ENCODE measurements at places on chromosomes 4 and X.

DNA sequence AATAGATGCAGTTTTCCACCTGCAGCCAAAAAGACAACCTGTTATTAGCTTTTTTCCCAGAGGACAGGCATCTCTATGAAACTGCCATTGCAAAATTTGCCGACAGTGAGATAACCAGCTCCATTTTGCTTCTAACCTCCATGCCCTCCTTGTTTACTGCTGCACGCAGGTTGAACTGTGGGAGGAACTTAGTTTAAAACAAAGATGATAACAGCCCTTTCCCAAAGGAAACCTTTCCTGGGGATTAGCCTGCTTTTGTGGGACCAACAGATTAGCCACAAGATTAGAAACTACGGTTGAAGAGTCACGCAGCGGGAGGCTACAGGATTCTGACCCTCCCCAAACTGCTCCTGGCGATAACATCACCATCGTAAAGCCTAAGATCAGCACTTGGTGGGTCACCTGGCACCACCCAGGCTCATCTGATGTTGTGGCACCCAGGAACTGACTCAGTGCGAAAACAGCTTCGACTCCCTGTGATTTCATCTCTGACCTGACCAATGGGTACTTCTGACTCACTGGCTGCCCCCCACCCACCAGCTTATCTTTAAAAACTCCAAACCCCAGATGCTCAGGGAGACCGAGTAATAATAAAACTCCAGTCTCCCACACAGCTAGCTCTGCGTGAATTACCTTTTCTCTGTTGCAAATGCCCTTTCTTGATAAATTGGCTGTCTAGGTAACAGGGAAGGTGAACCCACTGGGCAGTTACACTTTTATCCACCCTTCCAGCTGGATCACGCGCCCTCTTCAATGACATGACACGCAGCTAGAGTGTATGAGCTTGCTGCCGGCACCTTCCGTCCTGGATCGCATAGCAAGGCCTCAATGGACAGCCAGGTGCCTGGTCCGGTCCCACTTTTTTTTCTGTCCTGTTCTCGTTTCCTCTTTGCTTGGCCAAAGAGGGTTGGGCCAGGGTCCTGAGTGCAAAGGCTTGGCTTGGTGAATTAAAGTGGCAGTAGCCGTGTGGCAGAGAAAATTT is 27.2 kb downstream of the NOP14 start:
- no peak for DNase-seq

DNA sequence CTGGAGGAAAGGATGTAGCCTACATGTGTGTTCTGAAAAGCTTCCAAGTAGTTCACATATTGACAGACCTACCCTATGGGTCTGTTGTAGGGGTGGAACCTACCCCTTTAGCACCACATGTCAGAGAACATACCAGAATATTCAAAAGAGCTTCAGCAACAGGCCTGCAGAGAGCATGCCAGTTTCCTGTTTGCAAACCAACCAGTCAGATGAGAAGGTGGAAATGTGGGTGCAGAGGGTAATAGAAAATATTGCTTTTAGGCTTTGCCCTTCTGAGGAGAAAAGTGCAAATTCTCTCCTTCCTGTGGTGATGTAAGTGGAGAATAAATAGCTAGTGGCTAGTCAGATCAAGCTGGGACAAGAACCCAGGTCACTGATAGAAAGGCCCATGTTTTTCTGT is 16.4 kb downstream of the INTS6L start:
- DNase-seq: no peak

DNA sequence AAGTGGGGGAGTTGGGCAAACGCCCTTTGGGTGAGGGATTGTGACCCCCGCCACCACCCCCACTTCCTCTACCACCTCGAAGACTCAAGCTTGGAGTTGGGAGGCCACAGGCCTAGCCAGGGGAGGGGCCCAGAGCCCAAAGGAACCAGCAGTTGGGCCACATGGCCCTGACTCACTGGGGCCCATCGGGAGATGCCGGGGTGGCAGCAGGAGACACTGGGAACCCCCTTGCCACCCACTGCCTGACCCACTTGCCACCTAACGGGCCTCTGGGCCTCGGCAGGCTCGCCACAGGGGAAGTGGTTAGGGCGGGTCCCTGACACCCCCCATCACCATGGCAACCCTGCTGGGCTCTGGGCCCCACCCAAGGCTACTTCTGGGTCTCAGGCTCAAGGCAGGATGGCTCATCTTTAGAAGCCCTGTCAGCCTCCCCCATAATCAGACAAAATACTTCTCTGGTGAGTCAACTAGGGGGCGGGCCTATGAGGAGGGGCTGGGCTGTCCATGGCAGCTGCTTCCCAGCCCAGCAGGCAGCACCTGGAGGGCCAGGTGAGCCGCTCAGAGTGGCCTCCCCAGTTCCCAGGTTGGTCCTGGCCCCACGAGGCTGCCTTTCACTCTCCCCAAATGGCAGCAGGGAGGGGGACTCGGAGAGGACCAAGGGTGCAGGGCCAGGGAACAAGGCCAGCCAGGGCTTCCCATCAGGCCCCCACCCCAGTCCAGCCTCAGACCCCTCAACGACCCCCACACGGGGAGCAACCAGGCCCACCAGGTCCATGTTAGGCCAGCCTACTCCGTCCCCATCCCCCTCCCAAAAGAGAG is 5.6 kb downstream of the FLNA start:
- DNase-seq: peak; percentile 82

- no peak for DNase-seq
Measured at GRCh38 chrX:114841051-114841450, 176.4 kb downstream of the IL13RA2 start.

DNA sequence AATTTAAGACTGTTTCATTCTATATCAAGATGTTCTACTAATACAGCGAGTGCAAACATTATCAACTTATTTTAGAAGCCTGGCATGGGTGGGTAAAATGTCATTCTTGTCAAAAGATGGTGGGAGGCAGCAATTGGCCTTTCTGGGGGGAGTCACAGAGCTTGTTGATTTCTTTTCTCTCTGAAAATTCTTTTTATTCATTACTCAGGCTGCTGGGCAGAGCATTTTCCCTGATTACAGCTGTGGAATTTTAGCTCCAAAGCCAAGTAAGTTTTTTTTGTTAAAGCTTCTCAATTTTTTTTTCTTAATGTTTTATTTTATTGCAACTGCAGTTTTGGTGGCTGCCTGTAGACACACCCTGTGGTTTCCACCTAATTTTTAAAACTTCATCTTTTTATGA is 50.4 kb downstream of the GPC4 start:
- DNase-seq: no peak

- DNase-seq: no peak
Measured at GRCh38 chr4:71294301-71294700, 44.5 kb upstream of the SLC4A4 start.

DNA sequence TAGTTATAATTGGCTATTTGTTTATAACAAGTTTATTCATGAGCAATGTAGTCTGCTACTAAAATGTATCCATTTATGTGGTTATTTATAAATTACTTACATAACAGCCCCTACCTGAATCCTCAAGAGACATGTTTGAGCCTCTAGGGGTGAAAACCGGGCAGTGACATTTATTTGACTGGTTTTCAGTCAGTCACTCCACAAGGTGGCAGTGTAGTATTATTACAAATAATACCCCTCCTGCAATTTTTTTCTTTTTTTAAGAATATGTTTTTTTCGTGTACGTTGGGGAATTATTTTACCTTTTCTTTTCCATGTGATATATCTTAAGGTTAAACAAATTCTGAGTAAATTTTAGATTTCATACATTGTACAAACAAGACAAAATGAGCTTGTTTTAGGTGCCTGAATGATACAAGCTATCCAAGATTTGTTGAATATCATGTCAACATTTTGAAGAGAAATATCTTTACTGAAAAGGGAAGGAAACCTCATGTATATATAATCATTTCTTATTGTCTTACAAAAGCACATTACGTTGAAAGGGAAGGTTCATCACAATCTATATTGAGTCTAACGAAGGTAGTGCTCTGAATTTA is 598.7 kb upstream of the TECRL start:
- DNase-seq: no peak

All from activated CD8-positive, alpha-beta memory T cell treated with anti-CD3 and anti-CD28 coated beads for 1 hour (primary cell).